ENCODE measurements at places on chromosomes 6 and 20.

GRCh38 chr6:35566794-35567193 lies 54.1 kb upstream of the TULP1 start:
- no peak for DNase-seq

GRCh38 chr6:112434896-112435435 lies 87.8 kb downstream of the RFPL4B start:
- no peak for DNase-seq

- no peak for DNase-seq
Observed at GRCh38 chr6:132932588-132932987, 118.2 kb downstream of the RPS12 start.

DNA sequence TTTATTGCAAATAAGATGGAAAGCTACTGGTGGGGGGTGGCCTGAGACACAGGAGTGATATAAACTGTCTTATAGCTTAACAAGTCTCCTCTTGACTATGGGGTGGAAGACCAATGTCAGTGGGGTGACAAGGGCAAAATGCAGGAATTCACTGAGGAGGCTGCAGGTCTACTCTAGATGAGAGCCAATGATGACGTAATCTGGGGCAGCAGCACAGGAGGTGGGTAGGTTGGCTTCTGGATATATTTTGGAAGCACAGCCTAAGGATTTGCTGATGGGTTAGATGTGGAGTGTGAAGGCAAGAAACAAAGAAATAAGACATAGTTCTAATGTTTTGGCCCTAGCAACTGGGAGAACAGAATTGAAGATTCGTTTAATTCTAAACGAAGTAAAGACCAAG lies 253.2 kb downstream of the PTPRT start:
- no peak for DNase-seq

DNA sequence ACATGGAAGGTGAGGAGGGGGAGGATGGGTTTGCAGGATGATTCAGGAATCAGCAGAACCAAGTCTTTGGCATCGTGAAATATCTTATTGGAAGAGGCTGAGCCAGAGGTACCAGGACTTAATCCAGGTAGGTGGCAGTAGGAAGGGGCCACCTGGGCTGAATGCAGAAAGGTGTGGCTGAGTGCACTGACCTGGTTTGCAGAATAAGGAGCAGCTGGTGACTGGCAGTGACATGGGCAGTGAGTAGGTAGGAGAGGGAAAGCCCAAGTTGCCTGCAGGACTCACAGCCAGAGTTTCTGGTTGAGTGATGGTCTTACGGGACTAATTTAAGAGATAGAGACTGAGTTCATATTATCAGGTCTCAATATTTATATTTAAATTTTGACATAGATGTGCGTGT lies 1.1 kb upstream of the PBOV1 start:
- DNase-seq, result no peak

GRCh38 chr6:114240796-114241195 lies 102.0 kb downstream of the HS3ST5 start:
- DNase-seq, result no peak

GRCh38 chr20:59835448-59836395 lies 97.7 kb downstream of the SYCP2 start:
- peak; percentile 45 for DNase-seq
